Endothelial cell (in vitro differentiated cells): ENCODE measurements at places on chromosomes 7 and 10. TPM values are rescaled to one million over a fixed set of nuclear protein-coding genes. Genes with fewer than 3 reads are reported as not detected.
A peak's percentile ranks its signal among the peaks of the same experiment; 100 is the strongest.

DNA sequence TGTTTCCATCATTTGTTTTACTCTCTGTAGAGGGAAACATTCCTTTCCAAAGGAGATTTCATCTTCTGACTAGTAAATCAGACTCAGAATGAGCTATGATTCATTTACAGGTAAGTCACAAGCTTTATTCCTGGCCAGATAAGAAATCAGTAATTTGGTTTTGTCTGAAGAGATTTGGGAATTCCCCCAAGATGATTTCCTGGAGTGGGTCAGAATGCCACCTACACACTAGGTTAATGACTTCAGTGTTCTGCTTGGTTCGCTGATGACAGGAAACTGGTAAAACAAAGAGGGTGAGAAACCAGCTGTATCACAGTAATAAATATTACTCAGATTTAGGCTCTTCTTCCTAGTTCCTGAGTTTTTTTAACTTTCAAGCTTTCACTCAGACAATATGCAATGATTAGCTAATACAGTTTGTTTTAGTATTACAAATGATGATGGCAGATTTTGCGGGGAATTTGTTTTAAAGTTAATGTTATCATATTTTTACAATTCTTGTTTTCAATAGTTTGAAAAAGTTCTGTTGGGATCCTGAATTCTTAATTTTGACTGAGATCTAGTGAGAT lies 8.3 kb upstream of the ASZ1 start:
- H3K4me3 ChIP-seq = no peak overlapping the region
- no peaks in the 10 kb centered on the region for H3K36me3 ChIP-seq
- peak overlapping the region; percentile 69 for H3K27ac ChIP-seq
- no peak for DNase-seq

GRCh38 chr10:62457598-62457997 lies 83.4 kb downstream of the ZNF365 start:
- H3K27ac ChIP-seq = no peak overlapping the region
- no peaks in the 10 kb centered on the region for H3K27me3 ChIP-seq
- no peaks in the 10 kb centered on the region for H3K36me3 ChIP-seq

- H3K4me1 ChIP-seq = no peaks in the 10 kb centered on the region
- H3K4me3 ChIP-seq = no peak overlapping the region
- no peaks in the 10 kb centered on the region for H3K27me3 ChIP-seq
- H3K27ac ChIP-seq = no peak overlapping the region
- no peak for DNase-seq
- no peaks in the 10 kb centered on the region for H3K36me3 ChIP-seq
These were observed 146.5 kb downstream of the CSTF2T start for GRCh38 chr10:51552879-51553278.

Gene RBP3
- not detected for total RNA-seq

DNA sequence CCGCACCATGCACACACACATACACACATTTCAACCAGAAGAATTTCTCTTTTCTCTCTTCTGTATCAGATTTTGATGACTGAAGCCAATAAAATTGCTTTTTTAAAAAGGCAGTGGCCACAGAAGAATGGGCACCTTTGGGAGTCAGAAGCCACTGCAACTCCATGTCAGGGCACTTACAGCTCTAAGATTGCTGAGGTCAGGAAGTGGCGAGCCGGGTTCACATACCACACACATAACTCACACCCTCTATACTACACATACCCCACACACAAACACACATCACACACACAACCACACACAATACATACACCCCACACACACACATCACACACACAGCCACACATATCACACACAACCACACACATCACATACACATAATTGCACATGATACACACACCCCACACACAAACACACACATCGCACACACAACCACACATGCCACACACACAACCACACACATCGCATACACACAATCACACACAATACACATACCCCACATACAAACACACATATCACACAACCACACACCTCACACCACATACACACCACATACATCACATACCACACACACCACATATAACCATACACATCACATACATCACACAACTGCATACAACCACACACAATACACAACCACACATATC lies 31.2 kb downstream of the GPRIN2 start:
- no peak for DNase-seq
- H3K27me3 ChIP-seq = no peaks in the 10 kb centered on the region
- no peak overlapping the region for H3K27ac ChIP-seq
- H3K36me3 ChIP-seq = no peaks in the 10 kb centered on the region
- no peak overlapping the region for H3K4me3 ChIP-seq

Gene CHN2
- 3.4 TPM for total RNA-seq

Gene FGFBP3
- total RNA-seq = 3.1 TPM
